ENCODE measurements at places on chromosomes 6 and 20.

DNA sequence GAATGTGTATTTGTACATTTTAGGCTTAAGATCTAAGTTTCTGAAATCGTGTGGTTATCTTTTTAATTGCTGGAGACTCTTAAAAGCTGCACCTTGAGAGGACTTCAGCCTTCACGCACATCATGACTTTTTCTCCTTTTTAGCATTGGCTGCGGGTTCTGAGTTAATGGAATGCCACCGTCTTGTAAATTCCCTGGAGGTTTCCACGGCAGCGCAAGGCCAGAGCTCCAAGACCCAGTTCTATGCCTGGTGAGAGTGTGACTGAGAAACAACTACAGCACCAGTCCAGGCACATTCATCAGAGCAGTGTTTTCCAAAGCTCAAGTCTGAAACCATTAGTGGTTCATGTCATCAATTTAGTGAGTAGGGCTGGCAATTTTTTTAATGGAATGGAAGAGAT is 23.0 kb downstream of the PRR18 start:
- DNase-seq: no peak

DNA sequence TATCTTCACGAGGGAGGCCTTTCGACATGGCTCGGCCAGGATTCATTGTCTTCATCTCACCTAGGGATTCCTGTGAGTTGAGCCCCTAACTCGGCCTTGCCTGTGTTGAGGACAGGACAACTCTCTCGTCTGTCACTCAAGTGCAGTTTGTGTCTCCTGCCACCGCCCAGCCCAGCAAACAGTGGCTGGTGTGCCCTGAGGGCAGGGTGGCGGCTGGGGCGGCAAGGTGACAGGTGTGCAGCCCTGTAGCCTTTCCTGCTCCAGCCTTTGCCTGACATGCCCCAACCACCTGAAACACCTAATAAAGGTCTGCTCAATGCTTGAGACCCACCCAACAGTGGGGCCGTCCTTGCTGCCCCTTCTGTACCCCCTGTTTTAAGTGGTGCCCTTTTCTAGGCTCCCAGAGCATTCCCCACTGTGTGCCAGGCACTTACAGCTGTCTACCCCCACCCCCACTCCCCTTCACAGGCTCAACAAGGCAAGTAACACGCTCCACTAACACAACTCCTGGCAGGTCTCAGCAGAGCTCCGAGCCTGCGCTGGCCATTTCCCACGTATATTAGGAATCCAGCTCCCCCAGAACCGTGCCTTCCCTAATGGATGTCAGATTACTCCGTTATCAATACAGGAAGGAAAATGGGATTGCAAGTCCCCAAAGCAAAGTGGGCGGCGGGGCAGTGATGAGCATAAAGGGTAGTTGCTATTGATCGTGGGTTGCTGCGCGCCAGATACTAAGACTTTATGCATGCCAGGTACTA is 17.7 kb downstream of the GFRA4 start:
- no peak for DNase-seq

GRCh38 chr6:25596928-25597818 is 54.8 kb upstream of the SCGN start:
- no peak for DNase-seq

- no peak for DNase-seq
Observed at GRCh38 chr6:5343998-5344397, 82.7 kb downstream of the FARS2 start.

DNA sequence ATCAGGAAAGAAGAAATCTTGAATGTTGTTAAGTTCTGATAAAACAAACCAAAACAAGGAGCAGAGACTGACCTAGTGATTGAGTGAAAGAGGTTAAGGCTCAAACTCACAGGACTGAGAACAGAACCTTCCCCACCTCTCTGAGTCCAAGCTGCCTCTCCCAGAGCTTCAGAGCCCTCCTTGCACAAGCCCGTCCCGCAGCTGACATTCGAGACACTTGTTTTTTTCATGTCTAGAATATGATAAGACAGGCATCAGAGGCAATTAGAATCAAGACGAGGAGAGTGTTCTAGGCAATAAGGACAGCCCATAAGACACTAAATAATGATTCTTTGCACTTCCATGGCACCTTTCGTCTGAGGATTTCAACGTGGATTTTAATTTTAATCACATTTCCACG is 140.6 kb downstream of the PXDC1 start:
- DNase-seq: no peak

Measured in amniotic epithelial cell (primary cell).